ENCODE measurements at places on chromosomes 4 and X.

GRCh38 chr4:53119680-53120079 lies 246.2 kb downstream of the SCFD2 start:
- DNase-seq, result no peak

- no peak for DNase-seq
Measured at GRCh38 chrX:11363069-11363594, 69.9 kb downstream of the AMELX start.

DNA sequence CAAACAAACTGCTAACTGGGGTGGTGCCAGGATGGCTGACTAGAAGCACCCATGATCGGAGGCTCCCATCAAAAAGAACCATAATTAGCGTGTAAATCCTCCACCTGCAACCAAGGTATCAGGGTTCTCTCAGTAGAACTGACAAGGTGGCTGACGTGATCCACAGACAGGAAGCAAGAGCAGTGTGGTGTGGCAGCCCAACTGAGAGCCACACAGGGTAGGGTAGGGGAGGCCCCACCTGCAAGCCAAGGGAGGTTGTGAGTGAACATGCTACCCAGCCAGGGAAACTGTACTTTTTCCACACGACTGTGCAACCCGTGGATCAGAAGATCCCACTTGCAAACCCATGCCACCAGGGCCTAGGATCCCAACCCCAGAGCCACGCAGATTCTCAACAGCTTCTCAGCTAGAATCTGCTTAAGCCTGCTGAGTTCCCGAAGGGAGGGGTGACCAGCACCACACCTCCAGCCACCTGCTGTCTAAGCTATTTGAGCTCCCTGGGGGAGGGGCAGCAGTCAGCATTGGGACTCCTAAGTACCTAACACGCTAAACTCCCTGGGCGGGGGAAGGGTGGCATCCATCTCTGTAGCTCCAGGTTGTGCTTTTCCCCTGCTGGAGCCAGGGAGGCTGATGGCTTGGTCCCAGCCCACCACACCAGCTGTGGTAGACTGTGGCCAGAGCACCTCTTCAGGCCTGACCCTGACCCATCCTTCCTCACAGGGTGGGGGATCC lies 425.1 kb downstream of the GPM6A start:
- DNase-seq, result no peak

DNA sequence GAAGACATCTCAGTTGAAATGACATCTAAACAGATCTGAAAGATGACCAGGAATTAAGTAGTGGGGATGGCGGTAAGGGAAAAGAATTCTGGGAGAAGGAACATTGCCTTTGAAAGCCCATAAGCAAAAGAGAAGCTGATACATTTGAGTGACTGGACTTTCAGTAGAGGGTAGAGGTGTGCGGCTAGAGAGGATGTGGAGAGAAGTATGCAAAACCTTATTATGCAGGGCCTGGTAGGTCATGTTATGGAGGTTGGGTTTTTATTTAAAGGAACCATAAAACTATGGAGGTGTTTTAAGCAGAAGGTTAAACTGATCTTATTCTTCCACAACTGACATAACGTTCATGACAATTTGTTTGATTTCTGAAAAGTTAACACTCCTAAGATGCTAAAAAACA lies 36.3 kb downstream of the RPS6KA3 start:
- DNase-seq, result no peak

GRCh38 chrX:100606753-100607152 lies 22.0 kb downstream of the TNMD start:
- DNase-seq, result no peak

DNA sequence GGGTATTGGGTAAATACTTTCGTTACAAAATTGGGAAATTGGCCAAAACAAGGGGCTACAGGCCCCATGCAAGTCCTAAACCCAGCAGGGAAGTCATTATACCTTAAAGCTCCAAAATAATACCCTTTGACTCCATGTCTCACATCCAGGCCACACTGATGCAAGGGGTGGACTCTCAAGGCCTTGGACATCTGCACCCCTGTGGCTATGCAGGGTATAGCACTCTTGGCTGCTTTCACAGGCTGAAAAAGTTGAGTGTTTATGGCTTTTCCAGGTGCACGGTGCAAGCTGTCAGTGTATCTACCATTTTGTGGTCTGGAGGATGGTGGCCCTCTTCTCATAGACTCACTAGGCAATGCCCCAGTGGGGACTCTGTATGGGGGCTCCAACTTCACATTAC lies 326.5 kb downstream of the TEX13C start:
- no peak for DNase-seq

GRCh38 chr4:178068136-178068535 lies 625.9 kb upstream of the AGA start:
- no peak for DNase-seq

DNA sequence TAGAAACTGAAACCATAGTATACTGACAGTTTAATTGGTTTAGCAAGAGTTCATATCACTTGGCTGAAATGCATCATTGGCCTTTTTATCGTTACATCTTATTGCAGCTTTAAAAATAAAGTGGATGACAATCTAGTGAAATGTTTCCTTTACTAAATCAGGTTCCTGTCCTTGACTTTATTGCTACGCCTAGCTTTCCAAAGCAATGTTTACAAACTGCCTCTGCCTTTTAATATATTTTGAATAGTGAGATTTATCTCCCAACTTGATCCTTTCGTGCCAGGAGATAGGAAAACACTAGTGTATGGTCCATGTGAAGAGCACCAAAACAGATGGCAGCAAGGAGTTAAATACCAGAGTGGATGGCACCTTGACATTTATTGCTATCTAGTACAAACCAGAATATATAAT lies 67.0 kb downstream of the GPC3 start:
- DNase-seq, result no peak

DNA sequence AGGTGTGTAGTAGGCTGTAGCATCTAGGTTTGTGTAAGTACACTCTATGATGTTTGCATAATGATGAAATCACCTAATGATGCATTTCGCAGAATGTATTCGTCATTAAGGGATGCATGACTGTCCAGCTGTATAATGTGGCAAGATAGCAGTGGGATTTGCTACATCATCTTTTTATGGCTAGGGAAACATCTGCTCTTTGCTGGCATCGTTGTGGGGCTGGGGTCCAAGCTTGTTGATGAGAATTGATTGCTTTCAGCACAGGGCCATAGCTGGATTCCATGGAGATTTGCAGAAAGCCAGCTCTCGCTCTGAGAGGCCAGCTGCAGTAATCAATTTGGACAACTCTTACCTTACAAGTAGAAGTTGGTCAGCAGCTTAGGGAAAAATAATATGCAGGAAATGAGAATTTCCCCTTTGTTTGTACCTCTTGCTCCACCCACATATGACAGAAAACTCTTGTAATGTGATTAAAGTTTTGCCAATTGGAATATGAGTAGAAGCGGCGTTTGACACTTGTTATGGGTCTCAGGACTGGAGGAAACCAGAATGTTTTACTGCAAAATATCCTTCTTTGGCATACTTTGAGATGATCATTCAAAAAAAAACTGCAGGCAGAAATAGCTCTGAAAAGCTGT lies 310.5 kb downstream of the RAPGEF2 start:
- DNase-seq, result no peak

DNA sequence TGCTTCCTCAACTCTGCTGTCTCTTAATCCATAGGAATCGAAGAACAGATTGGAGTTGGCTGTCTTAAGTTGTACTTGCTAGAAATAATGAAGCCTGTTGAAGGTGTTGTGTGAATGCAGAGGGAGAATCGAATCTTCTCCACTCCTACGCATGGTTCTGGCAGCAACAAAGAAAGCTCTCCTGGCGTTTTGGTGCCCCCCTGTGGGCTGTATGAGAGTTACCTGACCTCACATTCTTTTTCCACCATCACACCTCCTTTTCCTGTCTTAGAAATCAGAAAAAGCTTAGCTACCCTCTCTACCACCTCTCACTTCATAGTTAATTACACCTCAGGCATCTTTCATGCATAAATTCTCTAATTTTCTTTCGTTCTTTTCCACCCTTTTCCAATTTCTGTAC lies 16.3 kb downstream of the KLF8 start:
- peak; percentile 67 for DNase-seq

DNA sequence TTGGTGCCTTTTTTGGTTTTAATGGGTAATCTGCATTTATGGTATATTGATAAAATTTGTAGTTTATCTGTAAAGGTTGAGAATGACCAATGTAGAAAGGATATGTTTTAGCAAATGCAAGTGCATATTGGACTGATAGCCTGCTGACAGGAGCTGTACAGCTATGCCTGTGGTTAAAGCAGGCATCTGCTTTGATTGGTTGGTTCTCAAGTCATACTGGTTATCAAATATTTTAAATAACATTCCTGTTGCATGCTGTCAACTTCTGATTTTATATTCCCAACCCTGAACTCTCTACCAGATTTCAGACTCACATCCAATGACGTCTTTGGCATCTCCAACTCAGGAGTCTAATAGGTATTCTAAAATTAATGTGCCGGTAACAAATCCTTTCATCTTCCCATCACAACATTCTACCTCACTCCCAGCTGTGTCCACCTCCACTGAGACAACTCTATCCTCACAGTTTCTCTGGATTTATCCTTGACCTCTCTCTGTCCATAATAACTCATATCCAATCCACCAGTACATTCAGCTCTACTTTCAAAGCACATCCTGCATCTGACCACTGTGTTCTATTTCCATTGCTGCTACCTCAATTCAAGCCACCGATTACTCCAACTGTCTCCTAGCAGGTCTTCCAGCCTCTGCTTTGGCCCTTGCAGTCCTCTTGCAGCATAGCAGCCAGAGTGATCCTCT lies 125.7 kb downstream of the CAMK2D start:
- DNase-seq, result no peak

DNA sequence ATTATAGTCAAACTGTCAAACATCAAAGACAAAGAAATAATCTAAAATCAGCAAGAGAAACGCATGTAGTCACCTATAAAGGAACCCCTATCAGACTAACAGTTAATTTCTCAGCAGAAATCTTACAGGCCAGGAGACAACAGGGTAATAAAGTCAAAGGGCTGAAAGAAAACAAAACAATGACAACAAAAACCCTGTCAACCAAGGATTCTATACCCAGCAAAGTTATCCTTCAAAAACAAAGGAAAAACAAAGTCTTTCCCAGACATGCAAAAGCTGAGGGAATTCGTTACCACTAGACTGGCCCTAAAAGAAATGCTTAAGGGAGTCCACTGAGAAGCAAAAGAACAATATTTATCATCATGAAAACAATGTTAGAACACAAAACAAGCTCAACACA lies 22.1 kb downstream of the TMEM154 start:
- no peak for DNase-seq

DNA sequence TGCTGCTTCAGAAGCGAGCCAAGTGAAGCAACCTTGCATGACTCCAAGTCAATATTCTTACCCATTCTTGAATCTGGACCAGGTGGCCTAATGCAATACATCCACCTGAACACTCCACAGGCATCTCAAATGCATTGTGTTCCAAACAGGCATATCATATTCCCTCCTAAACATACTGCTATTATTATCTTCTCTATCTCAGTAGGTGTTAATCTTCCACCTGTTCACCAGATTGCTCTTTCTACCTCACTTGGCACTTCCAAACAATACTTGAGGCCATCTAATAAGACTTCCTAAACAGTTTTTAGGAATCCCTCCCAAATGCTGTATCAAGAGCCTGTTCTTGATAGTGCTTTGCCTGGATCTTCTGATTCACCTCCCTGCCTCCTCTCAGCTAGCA lies 90.7 kb downstream of the GPRIN3 start:
- DNase-seq, result no peak

DNA sequence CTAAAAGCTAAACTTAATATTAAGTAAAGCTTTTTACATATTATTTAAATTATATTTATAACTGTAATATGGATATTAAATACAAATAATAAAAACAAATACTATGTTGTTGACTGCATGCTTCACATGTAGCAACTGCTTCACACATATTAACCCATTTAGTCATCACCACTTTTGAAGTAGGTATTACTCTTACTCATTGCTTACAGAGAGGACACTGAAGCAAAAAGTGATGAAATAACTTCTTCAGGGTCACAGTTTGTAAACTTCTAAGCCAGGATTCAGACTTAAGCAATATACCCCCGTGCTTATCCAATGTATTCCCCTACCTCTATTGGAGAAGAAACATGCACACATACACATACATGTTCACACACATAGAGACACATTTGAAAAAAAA lies 166.6 kb downstream of the DKK2 start:
- no peak for DNase-seq

GRCh38 chrX:40104985-40105834 lies 7.5 kb upstream of the BCOR start:
- peak; percentile 43 for DNase-seq

- no peak for DNase-seq
Measured at GRCh38 chr4:23932901-23933308, 43.1 kb upstream of the PPARGC1A start.

- DNase-seq, result no peak
Measured at GRCh38 chr4:3368334-3368733, 73.4 kb upstream of the HGFAC start.
